Stimulated activated CD8-positive, alpha-beta memory T cell treated with anti-CD3 and anti-CD28 coated beads, Interleukin-4, amount 100 ng/mL, for 1 hour (primary cell): ENCODE measurements at places on chromosomes 6 and 20.

DNA sequence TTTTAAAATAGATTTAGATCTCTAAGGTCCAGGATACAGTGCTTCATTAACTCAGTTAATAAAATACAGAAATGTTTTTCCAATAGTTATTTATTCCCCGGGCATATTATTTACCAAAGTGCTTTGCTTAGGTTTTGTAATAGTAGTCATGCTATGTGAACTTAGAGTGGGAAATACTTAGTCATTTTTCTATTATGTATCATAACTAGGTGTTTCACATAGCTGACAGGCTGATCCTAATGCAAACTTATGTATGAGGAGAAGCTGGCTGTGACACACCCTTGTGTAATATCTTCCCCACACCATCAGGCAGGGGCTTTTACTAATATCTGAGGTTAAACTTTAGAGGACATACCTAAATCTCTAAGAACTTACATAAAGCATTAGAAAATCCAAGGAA, 277.7 kb upstream of the RIMS1 start:
- no peak for DNase-seq

DNA sequence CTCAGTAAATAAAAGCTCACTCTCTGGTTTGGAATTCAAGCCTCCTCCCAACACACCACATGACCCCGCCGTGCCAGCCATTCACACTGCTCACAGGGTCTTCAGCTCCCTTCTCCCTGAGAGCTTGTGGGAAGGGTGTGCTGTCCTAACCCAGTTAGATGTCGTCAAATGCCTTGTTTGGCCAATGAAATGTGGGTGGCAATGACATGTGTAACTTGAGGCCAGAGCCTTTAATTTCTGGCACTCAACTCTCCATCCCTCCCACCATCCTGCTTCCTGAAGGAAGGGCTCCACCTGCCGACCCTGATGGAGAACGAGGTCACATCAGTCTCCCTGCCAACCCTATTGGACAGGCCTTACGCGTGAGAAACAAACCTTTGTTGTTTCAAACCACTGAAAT, 224.5 kb upstream of the AGPAT4 start:
- DNase-seq = no peak

- no peak for DNase-seq
Measured at GRCh38 chr6:43962458-43962857, 164.8 kb downstream of the MRPL14 start.

- DNase-seq = no peak
Measured at GRCh38 chr6:131717836-131718542, 7.2 kb upstream of the CTAGE9 start.

DNA sequence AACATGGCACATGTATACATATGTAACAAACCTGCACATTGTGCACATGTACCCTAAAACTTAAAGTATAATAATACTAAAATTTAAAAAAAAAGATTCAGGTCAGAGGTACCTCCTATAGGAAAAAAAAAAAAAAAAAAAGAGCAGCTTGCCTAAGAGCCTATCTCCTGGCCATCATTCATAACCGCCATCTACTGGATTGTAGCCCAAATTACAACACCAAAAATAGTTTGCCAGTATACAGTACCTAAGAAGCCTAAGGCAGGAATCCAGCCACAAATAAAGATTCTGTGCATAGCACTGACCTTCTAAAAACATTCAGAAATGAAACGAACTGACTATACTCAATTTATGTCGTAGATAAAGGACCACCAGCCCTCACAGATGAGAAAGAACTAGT, 438.4 kb upstream of the ADGRB3 start:
- DNase-seq = no peak

- no peak for DNase-seq
Measured at GRCh38 chr6:32402812-32403211, 4.2 kb downstream of the BTNL2 start.

- no peak for DNase-seq
Measured at GRCh38 chr20:8082025-8082424, 50.0 kb upstream of the PLCB1 start.
